ENCODE measurements at places on chromosomes 16 and 17.
A peak's percentile ranks its signal among the peaks of the same experiment; 100 is the strongest.

- DNase-seq, result no peak
These were observed 196.4 kb upstream of the KCNJ16 start for GRCh38 chr17:69878661-69879060.

DNA sequence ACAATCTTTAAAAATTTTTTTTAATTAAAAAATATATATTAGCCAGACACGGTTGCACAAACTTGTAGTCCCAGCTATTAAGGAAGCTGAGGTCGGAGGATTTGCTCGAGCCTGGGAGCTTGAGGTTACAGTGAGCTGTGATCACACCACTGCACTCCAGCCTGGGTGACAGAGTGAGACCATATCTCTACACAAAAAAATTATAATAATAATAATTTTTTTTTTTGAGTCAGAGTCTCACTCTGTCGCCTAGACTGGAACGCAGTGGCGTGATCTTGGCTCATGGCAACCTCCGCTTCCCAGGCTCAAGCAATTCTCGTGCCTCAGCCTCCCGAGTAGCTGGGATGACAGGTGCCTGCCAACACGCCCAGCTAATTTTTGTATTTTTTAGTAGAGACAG is 23.8 kb downstream of the LITAF start:
- no peak for DNase-seq

- DNase-seq, result no peak
These were observed 63.1 kb downstream of the STX8 start for GRCh38 chr17:9512323-9513168.

DNA sequence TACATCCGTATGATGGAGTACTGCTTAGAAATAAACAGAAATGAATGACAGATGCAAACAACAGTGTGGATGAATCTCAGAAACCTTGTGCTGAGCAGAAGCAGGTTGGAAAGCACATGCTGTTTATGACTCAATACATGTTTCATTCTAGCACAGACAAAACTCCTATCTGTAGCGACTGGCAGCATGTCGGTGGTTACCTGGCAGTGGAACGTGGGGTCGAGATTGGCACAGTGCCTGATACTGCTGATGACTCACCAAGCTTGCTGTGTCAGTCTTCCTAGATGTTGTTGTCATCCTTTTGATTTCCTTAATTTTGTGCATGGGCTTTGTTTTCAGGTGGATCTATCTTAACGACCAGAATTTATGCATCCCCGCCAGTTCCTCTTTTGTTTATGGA is 62.1 kb downstream of the GAN start:
- peak; percentile 31 for DNase-seq

DNA sequence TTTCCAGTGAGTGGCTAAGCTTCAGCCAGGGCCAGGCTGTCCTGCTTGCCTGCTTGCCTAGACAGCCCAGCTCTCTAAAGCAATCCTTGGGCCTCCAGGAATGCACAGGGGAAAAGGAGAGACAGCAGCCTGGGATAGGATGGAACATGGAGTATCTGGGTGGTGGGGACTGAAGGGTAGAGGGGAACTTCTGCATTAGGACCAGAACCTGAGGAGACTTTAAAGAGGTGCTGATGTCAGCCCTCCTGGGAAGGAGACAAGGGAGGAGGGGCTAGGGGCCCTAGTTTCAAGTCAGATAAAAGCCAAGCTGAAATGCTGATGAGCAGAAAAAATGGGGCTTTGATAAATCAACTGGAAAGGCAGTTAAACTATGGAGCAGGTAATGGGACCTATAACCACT is 1.8 kb downstream of the HOXB7 start:
- no peak for DNase-seq

DNA sequence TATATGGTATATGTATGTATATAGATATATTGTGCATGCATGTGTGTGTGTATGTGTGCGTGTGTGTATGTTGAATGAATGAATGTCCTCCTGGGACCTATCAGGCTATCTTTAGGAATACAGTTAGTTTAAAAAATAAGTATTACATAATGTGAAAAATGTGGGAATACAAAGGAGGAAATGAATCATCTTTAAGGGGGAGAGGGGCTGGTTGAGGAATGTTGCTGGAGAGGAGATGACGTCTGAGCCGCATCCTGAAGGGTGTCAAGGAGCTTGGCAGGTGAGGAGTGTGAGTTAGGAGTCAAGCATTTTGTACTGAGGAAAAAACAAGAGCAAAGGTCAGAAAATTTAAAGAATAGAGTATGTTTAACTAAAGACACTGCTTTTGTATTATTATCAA is 62.4 kb upstream of the NLK start:
- no peak for DNase-seq

- DNase-seq, result no peak
These were observed 140.9 kb upstream of the WSB1 start for GRCh38 chr17:27153005-27153404.

Data from erythroblast (primary cell).